HFF-Myc (cell line): ENCODE measurements at places on chromosomes 7 and 10.

- DNase-seq: no peak
These were observed 46.2 kb upstream of the GDF10 start for GRCh38 chr10:47253651-47254375.

DNA sequence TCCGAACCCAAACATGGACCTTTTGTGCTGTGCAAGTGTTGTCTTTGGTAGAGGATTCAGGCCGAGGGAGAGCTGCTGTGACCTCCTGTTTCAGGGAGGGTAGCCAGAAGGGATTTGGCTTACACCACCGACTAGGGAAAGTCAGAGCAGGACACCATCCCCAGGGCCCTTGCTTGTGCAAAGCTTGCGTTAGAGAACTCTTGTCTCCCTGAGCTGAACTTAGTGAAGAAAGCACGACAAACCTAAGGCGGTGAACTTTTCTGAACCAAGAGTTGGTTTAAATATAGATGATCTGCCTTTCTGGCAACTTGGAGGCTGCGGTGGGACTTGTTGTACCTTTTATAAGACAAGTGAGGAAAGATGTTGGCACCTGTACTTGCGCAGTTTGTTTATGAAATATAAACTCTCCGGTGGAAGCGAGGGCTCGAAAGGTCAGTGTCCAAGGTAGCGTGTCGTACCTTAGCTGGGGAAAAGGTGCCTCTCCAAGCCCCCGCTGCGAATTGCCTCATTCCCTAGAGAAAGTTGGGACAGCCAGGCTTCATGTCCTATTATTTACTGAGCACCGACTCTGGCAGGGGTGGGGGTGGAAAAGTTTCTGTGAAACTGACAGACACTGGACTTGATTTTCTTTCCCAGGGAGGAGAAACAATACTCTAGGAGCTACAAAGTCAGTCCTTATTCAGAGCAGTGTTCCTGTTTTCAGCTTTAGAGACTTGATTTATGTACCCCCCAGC lies 31.6 kb downstream of the WBP1L start:
- DNase-seq: no peak

DNA sequence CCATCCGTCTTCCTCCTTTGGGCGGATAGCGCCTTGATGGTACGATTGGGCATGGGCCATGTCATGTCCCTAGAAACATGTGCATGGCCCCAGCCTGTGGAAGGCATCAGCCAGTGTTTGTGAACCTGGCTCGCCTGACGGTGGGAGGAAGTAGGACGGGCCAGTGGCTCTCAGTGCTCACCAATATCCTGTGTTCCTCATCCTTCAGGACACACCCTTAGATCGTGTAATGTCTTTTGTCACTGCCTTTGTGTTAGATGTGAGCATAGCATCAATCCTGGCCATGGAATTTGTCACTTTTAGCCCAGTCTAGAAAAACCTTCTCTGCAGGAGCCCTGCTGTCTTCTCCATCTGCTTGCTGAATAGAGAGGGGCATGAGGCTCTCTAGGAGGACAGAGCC lies 77.6 kb downstream of the PFKFB3 start:
- no peak for DNase-seq

DNA sequence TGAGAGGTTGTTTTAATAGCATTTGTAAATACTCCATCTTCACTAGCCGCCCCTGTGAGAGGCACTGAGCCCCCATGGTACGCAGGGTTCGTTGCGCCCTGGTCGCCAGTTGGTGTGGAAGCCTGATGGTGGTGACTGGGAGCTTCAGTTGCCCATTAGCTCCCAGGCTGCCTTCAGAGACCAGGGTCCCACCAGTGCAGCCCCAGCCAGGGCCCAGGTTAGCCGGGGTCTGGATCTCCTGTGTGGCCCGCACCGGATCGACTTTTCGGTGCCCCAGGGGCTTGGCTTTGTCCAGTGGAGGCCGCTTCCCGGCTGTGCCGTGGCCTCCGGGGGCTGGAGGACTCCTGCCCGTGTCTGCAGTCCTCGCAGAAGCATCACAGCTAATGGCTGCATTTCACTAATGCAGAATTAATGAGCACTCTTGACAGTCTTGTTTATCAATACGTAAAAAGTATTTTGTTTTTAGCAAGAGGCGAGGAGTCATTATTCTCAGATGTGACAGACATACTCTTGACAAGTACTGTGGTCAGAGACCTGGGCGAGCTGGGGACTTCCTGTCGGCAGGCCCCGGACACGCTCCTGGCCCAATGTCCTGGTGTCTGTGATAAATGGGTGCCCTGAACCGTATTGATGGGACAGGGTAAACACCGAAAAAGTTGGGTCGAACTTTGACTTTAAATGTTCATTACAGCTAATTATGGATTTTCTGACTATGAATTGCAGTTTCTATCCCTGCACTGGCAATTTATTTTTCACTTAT lies 99.8 kb downstream of the NKX6-2 start:
- no peak for DNase-seq

GRCh38 chr10:26479766-26480492 lies 41.8 kb downstream of the APBB1IP start:
- DNase-seq: no peak

DNA sequence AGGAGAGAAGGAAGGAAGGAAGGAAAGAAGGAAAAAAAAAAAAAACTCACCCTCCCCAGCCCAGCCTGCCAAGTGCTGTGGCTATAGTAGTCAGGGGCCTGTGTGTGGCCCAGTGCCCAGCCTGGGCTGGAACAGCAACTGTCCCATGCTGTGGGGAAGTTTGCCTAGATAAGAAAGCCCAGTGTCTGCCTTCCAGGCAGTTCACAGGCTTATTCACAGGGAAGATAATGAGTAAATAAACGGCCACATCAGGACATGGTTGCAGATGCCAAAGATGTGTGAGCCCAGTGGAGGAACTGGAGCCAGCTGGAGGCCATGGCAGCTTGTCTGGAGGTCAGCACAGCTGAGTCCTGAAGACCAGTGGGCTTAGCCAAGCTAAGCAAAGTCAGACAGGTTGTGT lies 132.4 kb upstream of the FOXK1 start:
- DNase-seq: no peak

- no peak for DNase-seq
These were observed 36.4 kb downstream of the CPVL start for GRCh38 chr7:29109899-29110298.

- DNase-seq: no peak
These were observed 49.5 kb downstream of the ASAH2B start for GRCh38 chr10:50788951-50789945.

GRCh38 chr7:31478018-31478417 lies 35.9 kb upstream of the ITPRID1 start:
- DNase-seq: no peak

DNA sequence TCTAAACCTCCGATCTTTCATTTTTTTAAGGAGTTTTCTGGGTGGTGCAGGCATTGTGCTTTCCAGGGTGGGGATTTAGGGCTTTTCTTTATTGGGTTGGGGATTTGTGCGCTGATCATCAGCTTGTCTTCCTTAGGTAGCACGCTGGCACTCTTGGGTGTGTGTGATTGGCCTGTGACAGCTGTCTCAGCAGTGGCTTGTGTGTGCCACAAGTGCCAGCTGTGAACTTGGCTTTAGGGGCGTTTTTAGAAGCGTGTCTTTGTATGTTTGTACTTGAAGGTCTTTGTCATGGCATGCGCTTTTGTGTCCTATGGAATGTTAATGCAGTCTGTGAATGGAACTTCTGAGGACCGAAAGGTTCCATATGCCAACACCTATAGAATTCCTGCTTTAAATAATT lies 788 bp downstream of the AKAP9 start:
- no peak for DNase-seq

- no peak for DNase-seq
These were observed 24.8 kb downstream of the DPCD start for GRCh38 chr10:101612872-101613271.

GRCh38 chr10:101301111-101301731 lies 52.7 kb upstream of the BTRC start:
- no peak for DNase-seq

GRCh38 chr10:86758189-86759072 lies 2.0 kb downstream of the BMPR1A start:
- DNase-seq: no peak

DNA sequence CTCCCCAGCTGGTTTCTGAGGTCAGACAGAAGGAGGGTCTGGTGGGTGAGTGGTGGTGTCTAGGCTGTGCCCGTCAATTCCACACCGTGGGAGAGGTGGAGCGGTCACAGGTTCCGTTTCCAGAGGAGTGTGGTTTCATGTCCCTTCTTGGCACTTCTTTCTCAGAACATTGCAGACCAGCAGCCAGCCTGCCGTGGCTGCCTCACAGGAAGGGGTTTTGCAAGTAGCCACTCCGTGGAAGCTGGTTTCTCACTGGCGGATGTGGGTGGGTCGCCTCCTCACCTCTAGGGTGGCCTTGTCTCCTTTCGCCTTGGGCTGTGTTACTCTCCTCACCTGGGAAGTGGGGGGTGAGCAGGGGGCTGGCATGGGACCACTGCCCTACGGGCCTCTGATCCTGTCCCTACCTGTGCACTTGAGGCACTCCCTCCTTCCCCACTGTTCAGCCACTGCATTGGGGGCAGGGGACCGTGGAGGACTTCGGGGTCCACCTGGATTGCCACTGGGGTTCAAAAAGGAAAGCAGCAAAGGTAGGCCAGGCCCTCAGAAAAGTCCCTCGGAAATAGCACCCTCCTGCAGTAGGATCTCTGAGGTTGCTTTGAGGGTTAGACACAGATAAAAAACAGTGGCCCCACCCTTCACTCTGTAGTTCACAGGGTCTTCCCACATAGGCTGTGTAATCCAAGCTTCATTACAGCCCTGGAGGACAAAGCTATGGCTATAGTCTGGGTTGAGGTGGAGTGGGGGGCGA lies 33.9 kb downstream of the TSPAN14 start:
- DNase-seq: no peak

GRCh38 chr10:27779462-27780015 lies 33.9 kb upstream of the MKX start:
- no peak for DNase-seq

DNA sequence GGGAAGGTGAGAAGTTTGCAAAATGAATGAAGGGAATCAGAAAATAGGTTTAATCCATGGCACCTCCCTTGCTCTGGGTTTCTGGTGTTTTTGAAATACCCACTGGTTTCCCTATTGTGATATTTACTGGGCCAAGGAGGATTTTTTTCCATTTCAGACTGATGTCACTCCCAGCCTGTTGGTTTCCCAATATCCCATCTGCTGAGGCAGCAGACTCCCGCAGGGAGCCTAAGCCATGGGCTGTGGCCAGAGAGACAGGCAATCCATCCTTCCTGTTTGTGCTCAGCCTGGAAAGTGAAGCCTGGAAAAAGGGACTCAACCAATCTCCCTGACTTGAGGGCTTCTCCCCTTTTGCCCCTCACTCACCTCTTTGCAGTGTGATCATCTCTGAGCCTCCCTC lies 22.8 kb downstream of the FAM107B start:
- no peak for DNase-seq

- DNase-seq: no peak
These were observed 7.4 kb downstream of the CRHR2 start for GRCh38 chr7:30674876-30675275.

DNA sequence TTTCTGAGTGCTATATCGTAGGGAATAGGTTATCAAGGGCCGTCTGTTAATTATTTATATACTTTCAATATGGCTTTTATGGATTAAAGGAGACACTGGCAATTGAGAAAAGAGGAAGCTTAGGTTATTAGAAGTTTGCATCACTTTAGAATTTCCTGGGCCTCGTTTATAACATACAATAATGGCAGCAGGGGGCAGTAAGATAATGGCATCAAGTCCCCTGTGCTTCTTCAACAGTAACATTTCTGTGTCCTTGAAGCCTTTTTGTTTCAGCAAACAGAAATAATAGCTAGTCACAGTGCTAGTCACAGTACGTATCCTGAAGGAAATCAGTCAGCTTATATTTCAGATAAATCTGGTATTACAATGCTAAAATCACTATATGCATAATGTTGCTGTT lies 41.9 kb downstream of the SPAM1 start:
- no peak for DNase-seq

DNA sequence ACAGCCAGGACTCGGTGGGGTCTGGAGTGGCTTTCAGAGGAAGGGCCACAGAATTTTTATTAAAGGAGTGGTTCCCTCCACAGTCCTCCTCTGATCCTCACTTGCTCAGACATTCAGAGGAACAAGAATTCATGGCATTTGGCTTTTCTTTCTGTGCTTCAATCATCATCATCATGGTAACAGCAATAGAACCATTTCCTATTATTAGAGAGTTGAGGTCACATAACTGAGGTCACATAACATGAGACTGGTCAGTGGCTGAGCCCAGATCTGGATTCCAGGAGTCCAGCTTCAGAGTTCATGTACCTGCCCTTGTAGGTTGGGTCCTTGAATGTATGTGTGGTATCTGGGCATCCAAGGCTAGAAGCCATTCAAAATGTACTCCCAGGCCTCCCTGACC lies 177.3 kb upstream of the GRB10 start:
- DNase-seq: no peak

DNA sequence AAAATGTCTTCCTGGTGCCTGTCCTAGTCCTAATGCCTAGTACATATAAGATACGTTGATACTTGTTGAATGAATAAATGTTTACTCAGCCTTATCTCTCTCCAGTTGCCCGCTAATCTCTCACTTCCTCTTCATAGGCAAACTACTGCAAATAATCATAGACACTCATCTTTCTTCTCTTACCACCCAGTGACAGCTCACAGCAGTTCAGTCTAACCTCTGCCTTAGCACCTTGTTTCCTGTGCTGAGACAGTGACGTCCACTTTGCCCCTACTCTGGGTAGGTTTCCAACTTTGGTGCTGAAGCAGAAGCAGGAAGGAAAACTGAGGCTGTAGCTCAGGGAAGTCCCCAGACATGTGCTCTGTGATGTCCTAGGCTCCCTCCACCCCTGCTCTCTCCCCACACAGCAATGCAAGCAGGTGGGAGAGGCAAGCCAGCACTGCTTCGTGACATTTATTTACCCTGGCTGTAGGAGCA lies 45.5 kb upstream of the RHOBTB1 start:
- DNase-seq: no peak
